Tongue (tissue), 3 donors: ENCODE measurements at places on chromosomes 5 and 9. TPM values are rescaled to one million over a fixed set of nuclear protein-coding genes. Genes with fewer than 3 reads are reported as not detected.

The KIF4B gene
- total RNA-seq = 0.10 TPM

The SLC34A1 gene
- total RNA-seq = not detected

The GRXCR2 gene
- not detected for total RNA-seq

The PCDHB7 gene
- total RNA-seq = 3.3 TPM

The SOHLH1 gene
- total RNA-seq = not detected

The FGF1 gene
- total RNA-seq = 8.7 TPM

The PCDHGA1 gene
- total RNA-seq = 1.8 TPM

DNA sequence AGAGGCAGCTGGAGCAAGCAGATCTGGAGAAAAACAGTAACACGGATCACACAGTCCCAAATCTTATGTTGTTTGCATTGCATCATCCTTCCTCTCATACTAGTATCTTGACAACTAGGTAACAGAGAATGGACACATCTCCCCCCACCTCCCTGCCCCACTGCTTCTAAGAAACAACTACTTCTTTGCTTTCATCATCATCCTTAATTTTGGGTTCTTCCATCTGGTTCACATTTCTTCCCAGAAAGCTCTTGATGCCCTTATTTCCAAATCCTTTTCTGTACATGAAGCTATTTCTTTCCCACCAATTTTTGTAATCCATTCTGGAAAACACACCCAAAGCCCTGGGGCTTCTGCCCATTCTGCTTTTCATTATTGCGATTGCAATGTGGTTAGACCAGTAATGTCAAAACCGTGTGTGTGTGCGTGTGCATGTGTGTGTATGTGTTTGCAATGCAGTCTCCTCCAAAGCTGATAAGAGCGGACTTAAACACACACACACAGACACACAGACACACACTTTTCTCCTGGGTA lies 254.7 kb upstream of the SLC30A5 start:
- DNase-seq = peak; percentile 46

DNA sequence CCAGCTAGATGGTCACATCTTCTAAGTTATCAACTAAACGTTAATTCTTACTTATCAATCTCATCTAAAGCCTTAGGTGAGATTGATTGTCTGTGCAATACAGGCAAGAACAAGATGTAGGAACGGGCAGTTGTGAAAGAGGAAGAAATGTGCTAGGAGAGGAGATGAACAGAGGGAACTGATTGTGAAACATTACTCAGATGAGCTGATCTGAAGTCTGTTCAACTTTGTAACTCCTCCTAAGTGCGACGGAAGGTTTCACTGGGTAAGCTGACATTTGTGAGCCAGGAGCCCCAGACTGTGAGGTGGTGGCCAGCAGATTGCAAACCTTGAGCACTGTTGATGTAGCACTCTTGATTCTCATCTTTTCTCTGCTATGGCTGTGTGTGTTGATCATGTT lies 204.1 kb downstream of the CD180 start:
- DNase-seq = no peak

DNA sequence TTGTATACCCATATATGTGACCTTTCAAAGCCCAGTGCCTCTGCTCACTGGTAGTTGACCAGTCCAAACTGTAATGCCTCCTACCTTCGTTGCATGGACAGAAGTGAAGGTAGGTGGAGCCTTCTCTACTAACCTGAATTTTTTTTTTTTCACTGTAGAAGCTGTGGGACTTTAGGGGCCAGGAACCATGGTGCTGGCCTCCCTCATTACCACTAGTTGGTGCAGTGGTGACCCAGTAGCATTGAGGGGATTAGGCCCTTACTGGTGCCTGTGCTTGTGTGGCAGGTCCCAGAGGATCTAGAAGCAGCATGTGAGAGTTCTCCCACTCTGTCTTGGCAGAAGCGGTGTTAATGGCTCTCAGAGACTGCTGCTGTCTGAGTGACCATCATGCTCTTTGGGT lies 2.3 kb downstream of the RALGPS1 start:
- DNase-seq = no peak

DNA sequence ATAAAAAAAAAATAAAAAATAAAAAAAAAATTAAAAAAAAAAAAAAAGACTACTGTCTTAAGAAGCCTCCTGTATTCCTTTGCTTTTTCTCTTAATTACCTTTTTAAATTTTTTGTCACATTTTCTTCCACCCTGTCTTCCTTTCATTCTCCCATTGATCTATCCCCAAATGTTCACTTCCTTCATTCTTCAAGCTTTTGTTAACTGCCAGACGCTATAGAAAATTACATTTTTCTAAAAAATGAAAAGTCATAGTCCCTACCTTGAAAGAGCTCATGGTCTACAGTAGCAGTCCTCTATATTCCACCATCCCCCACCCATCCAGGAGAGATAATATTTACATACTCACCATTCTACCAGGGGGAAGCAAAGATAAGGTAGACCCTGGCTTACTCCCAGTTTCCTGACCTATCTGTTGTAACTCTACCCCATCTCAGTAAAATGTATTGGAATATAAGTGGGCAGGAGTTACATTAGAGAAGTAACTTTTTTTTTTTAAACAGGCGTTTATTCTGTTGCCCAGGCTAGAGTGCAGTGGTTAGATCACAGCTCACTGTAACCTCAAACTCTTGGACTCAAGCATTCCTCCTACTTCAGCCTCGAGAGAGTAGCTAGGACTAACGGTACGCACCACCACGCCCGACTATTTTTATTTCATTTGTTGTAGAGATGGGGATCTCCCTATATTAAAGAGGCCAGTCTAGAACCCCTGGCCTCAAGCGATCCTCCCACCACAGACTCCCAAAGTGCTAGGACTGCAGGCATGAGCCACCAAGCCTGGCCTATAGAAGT lies 3.8 kb upstream of the PRKAA1 start:
- DNase-seq = no peak

GRCh38 chr5:100600298-100600994 lies 65.3 kb downstream of the FAM174A start:
- no peak for DNase-seq

- no peak for DNase-seq
These were observed 6.1 kb upstream of the TMEM252 start for GRCh38 chr9:68546596-68547390.

GRCh38 chr5:173645437-173645807 lies 29.0 kb upstream of the BOD1 start:
- peak; percentile 21 for DNase-seq

DNA sequence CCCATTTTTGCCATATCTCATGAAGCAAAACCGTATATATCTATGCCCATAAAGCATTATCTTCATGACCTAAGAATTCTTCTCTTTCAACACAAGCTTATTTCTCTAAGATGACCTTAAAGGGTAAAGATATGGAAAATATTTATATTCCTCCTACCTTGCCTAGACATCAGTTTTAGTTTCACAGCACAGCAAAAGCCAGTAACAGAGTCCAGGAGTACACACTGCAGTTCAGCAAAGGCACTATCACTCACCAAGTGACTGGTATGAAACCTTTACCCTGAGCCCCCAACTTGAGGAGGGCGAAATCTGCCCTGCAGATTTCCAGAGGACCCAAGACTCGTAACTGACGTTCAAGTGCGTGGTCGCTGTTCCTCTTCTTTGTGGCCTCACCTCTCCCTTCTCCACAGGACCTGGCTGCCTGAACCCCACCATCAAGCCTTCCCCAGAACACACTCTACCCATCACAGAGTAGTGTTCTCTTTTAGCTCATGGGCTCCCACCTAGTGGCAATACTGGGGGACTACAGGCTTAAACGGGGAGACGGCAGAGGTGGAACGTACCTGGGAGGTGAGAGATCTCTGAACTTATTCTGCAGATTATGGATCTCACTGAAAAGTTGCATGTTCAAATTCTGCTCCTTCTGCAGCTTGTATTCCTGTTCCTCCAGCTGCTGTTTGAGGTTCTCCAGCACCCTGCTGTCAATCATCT lies 141.0 kb downstream of the CDK5RAP2 start:
- DNase-seq = no peak

- DNase-seq = no peak
These were observed 151.0 kb upstream of the ADAMTS16 start for GRCh38 chr5:4989118-4989517.

GRCh38 chr5:43769571-43770355 lies 166.8 kb downstream of the NNT start:
- DNase-seq = peak; percentile 91

DNA sequence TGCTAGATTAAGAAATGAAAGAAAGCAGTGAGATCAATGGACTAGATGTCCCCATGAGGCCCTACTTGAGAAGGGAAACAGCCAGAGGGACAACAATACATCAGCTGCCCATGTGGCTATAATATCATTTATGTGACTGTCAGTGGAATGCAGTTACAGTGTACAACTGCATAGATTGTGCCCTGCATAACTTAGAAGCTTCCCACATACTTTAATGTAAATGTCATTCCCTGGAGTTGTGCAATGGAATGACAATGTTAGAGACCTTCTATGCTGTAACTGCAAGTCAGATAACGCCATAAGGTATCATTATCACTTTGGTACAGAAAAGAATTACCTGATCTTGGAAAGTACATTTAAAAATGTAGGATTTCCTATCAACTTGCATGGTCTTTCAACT lies 67.4 kb downstream of the FBN2 start:
- no peak for DNase-seq

DNA sequence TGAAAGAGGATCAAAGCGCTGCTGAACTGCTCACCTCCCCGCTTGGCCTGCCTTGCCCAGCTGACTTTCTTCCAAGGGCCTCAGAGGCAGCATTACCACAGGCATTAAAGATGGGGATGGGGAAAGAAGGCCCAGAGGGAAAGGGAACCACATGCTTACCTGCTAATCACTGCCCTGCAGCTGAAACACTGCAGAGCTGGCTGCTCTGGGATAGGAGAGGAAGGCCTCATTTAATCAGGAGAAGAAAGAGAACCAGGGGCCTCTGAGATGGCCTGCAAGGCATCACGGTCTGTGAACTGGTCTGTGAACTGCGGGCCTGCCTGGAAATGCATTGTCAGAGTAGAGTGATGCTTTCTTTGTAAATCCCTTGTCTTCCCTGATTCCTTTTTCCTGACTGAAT lies 44.8 kb downstream of the PTCD2 start:
- DNase-seq = no peak

- no peak for DNase-seq
These were observed 22.2 kb downstream of the ELL2 start for GRCh38 chr5:95939465-95939864.

DNA sequence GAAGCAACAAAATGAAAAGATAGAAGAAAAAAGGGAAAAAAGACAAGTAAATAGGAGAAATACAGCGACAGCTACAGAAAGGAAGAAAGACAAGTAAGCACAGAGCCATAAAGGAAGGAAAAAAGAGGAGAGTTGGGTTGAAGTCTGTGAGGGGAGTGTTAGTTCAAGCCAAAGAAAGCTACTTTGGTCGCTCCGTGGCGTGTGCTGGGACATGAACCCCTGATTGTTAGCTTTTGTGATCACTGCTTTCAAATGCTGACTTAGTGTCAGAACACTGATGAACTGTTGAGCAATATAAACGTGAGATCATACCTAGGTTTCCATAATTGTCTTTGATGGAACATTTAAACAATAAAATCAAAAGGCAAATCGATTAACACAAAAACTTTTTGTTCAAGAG lies 370.1 kb downstream of the TMEM161B start:
- DNase-seq = no peak

DNA sequence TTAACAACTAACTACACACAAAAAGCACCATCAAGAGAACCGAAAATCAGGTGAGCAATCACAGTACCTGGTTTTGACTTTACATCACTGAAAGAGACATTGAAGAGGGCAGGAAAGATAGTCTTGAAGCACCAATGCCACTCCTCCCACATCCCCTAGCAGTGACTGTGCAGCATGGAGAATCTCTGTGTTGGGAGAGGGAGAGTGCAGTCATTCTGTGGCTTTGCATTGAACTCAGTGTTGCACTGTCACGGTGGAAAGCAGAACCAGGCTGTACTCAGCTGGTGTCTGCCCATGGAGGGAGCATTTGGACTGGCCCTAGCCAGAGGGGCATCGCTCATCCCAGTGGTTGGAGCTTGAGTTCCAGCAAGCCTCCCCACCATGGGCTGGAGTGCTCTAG lies 40.4 kb downstream of the C5 start:
- no peak for DNase-seq

GRCh38 chr9:91532325-91532724 lies 108.7 kb upstream of the NFIL3 start:
- DNase-seq = no peak

GRCh38 chr5:59128646-59129290 lies 545.9 kb downstream of the RAB3C start:
- no peak for DNase-seq

- DNase-seq = peak; percentile 25
These were observed 96.1 kb upstream of the NR3C1 start for GRCh38 chr5:143499480-143500114.

DNA sequence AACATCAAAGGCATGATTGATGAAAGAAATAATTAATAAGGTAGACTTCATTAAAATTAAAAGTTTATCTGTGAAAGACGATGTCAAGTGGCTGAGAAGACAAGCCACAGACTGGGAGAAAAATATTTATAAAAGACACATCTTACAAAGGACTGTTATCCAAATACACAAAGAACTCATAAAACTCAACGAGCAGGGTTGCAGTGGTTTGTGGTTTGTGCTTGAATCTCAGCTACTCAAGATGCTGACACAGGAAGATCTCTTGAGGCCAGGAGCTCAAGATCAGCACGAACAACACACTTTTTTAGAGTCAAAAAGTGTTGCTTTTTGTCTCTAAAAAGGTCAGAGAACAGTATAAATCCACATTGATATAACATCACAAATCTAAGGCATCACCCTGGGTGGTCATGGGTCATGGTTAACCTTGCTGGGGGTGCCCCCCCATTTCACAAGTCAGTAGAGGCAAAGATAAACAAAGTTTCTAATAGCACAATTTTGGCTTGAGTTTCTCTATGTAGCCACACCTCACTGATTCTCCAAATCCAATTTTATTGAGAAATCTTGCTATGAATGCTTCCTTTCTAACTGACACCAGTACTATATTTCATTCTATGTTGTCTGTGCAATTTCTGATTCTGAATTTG lies 342.9 kb upstream of the RPS23 start:
- DNase-seq = no peak

DNA sequence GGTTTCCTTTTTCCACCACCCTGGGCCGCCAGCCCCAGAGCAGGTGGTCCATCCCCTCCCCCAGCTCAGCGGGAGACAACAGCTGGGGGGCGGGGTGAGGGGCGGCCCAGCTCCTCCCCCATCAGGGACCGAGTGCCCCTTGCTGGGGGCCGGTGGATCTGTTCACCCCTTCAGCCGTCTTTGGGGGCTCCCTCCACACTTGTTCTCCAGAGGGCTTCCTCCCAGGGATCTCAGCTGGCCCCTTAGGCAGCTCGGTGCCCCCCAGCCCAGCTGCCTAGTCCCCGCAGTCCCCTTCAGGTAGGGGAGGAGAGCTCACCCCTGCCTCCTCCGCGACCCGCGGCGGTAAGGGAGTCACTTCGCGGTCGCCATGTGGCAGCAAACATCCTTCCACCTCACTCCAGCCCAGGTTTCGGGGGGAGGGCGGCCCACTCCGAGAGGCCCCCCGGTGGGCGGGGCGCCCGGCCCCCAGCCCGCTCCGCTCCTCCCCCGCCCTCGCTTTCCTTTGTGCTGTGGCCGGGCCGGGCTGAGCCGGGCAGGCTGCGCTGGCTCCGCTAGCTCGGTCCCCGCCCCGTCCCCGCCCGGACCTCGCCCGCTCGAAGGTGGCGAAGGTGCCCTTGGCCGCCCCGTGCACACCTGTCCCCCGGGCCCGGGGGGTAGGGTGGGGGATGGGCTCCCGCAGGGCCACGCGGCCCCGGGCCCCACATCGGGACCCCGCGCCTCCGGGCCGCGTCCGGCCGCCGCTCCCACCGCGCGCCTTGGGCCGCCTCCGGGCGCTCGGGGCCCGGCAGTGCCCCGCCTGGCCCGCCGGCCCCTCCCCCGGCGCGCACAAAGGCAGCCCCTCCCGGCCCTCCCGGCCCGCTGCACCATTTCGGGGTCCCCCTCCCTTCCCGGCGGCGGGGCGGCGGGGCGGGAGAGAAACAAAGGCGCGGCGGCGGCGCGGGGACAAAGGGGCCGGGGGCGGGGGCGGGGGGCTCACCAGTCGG lies 683 bp downstream of the DBN1 start:
- peak; percentile 82 for DNase-seq
